ENCODE measurements at places on chromosomes 2 and 18. TPM values are rescaled to one million over a fixed set of nuclear protein-coding genes. Genes with fewer than 3 reads are reported as not detected.

DNA sequence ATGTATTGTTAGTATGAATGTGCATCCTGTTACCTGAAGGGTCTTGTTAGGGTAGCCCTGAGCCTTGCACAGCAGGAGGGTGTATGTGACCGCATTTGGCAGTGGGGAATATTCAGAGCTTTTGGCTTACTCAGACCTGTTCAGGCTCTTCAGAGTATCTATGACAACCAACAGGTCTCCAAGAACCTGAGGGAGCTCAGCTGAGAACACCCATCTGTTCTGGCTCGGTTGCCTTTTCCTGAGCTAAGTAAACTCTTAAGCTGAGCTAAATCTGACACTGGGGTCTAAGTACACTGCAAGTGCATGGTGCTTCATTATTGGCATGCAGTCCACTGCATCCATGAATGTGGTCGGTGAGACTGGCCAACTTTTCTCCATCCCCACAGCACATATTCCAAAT is 92.4 kb upstream of the CHST9 start:
- DNase-seq, result no peak

- DNase-seq, result no peak
These were observed 15.7 kb downstream of the MSH6 start for GRCh38 chr2:47798631-47799030.

DNA sequence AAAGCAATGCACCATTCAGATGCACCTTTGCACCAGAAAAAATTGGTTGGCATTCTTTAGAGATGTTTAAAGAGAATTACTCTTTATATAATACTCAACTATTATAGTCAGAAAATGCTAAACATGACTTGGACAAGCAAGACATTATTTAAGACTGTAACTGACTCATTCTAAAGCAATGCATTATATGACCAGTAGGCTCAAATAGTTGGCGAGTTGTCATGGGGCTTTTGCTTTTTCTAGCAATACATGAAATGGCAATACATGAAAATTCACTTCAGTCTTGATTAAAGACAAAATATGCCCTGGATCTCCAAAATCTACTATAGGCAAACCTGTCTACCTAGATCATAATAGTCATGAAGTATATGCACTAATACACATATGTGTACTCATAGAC is 216.9 kb upstream of the VWC2L start:
- no peak for DNase-seq

DNA sequence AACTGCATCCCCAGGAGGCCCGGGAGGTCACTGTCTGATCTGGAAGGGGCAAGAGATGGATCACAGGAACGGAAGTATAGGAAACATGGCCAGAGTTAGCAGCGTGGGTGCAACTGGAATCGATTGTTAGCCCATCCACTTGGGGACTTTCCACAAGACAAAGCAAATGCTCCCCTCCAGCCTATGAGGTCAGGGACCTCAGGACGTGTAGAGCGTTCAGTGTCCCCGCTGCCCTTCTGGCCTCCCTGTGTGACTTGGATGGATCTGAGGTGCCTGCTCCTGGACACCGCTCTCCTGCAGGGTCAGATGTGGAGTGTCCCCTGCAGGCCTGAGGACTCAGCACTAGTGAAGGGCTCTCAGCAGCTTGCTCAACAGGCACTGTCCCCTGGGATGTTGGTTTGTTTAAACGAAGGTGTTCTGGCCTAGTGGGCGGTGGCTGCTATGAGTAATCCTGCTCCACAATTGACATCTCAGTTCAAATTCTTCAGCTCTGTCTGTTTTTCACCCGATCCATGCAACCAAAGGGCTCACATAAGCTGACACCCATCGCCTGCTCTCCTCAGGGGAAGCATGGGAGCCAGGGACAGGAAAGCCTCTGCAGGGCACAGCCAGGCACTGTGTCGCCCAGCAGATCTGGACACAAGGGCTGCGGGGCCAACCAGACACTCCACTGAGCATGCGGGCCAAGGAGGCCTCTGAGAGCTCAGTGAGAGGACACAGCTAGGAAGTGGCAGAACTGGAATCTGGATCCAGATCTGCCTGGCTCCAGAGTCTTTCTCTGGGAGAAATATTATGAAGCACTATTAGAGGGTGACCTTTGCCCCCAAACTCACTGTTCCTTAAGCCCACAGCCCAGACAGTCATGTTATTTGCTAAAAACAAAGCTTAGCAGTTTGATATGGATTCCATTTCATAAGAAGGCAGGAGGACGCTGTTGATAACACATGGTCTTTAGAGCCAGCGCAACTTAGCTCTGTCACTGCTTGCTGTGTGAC is 78.5 kb downstream of the RHOB start:
- no peak for DNase-seq

MYL12B gene
- 249 TPM for total RNA-seq

DNA sequence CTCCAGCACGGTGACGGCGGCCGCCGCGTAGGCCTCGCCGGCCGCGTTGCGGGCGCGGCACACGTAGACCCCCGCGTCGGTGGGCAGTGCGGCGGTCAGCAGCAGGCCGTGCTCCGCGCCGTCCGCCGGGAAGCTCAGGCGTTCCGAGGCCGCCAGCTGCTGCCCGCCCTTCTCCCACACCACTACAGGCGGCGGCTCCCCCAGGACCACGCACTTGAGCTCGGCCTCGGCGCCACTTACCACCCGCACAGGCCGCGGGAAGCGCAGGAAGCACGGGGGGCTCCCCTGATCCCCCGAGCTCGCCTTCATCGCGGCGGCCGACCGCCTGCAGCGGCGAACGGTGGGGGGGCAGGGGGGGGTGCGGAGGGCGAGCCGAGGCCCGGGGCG is 422 bp downstream of the OBSL1 start:
- no peak for DNase-seq

Measured in lung (tissue), 17 donors.